ENCODE measurements at places on chromosomes 13 and 19. TPM values are rescaled to one million over a fixed set of nuclear protein-coding genes. Genes with fewer than 3 reads are reported as not detected.

DNA sequence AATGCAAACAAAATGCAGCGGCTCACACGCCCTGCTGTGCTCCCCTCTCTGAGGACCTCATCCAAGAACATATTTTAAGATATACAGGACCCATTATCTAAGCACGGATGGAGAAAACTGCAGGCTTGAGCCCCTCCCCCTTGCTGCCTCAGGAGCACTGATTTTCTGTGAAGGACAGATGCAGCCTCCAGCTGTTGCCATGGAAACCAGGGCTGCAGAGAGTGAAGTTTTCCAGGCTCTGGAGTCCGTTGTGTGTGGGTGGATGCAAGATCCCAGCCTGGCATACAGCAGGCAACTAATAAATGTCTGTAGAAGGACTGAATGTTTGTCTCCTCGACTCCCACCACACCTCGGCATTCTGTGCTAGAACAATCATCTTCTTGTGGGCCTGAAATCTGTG is 105.6 kb upstream of the PEG3 start:
- H3K4me3 ChIP-seq: no peak overlapping the region
- no peaks in the 10 kb centered on the region for H3K27me3 ChIP-seq
- H3K27ac ChIP-seq: no peak overlapping the region

DNA sequence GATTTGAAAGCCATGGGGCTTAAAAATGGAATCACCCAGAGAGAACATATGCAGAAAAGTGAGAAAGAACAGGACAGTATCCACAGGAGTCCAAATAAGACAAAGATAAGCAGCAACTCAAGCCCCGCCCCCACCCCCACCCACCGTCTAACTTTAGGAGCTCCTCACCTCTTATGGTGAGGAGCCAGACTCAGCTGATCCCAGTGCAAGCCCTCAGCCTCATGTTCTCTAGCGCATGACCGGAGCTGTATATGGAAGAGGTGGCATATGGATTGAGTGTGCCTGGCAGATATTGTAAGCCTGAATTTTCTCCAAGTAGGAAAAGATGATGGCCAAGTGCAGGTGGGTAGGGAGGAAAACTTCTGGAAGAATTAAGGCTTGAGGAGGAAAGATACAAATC is 36.4 kb upstream of the DCT start:
- no peak overlapping the region for H3K4me3 ChIP-seq
- no peaks in the 10 kb centered on the region for H3K4me1 ChIP-seq
- no peak for DNase-seq
- no peaks in the 10 kb centered on the region for H3K36me3 ChIP-seq

DNA sequence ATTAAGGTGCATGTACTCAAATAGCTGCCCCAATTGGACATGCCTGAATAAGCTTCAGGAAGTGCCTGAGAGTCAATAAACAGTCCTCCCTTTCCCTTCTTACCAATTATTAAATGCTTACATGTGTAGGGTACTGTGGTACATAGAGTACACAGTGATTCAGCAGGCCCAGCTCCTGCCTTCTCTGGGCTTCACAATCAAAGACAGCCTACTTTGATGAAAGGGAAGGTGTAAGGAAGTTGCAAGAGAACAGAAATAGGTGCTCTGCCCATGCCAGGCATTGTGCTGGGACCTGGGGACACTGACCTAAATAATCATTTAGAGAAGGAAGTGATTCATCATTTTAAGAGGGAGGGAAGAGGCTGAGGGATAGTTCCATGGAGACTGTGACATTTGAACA is 17.2 kb downstream of the FRY start:
- H3K27ac ChIP-seq: no peak overlapping the region
- H3K36me3 ChIP-seq: no peaks in the 10 kb centered on the region
- H3K4me1 ChIP-seq: peaks cover 2% of the 10 kb centered on the region
- no peak for DNase-seq
- no peaks in the 10 kb centered on the region for H3K27me3 ChIP-seq
- H3K4me3 ChIP-seq: no peak overlapping the region

- no peaks in the 10 kb centered on the region for H3K36me3 ChIP-seq
- H3K27me3 ChIP-seq: no peaks in the 10 kb centered on the region
- H3K4me1 ChIP-seq: peaks cover 10% of the 10 kb centered on the region
- H3K27ac ChIP-seq: no peak overlapping the region
- H3K4me3 ChIP-seq: no peak overlapping the region
Observed at GRCh38 chr13:43391036-43391435, 367.6 kb downstream of the DNAJC15 start.

The ZNF556 gene
- polyA plus RNA-seq: 0.01 TPM

The SIGLEC14 gene
- polyA plus RNA-seq: not detected

The CEACAM3 gene
- not detected for polyA plus RNA-seq

The NFIX gene
- 5.2 TPM for polyA plus RNA-seq

The SMAD9 gene
- 0.10 TPM for polyA plus RNA-seq
